ENCODE measurements at places on chromosomes 12 and 14.

- DNase-seq, result no peak
Observed at GRCh38 chr12:14852880-14853279, 9.6 kb upstream of the ART4 start.

DNA sequence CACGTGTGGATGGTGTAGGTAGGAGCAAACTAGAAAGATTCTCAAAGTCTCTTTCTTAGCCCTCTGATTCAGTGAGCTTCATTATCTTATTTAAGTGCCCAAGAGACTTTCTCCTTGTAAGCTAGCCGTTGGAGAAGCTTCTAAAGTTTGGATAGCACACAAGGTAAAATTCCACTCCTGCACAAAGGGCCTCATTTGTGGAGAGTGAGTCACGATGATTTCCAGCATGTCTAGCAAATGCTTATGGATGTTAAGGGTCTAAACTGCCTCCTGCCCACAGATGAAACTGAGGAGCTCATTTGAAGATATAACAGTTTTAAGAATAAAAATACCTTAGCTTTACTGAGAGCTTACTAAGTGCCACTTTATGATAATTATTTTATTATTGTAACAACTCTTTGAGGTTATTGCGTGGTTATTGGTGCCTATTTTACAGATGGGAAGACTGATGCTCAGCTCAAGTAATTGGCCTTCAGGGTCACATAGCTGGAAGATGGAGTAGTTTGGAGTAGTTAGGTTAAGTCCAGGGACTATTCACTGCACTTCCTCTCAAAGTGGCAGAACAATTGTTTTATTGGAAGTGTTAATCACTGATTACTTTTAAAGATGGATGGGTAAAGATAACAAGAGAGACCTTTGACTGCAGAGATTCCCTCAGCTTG lies 78.7 kb upstream of the HIF1A start:
- no peak for DNase-seq

- no peak for DNase-seq
Observed at GRCh38 chr12:46524778-46525177, 152.2 kb upstream of the SLC38A2 start.

GRCh38 chr12:104414581-104415341 lies 42.0 kb upstream of the CHST11 start:
- DNase-seq, result no peak

DNA sequence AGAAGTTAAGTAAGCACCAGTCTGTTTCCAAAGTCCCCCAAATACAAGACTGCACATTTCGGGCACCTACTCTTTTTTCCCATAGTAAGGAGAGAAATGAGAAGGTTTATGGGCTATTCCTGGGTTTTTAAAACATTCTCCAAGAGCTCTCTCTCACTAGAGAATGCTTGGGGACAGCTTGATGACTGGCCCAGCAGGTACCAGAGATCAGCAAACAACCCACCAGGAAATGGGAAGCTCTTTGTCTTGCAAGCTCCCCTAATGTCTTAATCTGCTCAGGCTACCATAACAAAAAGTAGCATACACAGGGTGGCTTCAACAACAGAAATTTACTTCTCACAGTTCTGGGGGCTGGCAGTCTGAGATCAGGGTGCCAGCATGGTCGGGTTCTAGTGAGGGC lies 41.8 kb upstream of the CRY1 start:
- no peak for DNase-seq
